ENCODE measurements at places on chromosomes 1 and 21.

DNA sequence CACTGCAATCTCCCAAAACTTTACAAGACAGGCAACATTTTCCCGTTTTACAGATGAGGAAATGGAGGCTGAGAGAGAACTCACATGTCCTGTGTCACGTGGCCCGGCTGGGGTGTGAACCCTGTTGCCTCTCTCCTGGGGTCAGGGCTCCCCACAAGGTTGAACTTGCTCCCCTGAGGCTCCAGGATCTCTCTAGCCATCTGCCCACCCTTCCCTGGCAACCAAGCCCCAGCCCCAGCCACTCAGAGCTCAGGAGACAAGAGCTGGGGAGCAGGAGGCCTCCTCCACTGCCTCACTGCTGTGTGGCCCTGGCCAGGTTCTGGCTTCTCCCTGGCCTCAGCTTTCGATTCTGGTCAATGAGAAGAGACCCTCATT, 11.8 kb downstream of the LAPTM5 start:
- no peak for DNase-seq

GRCh38 chr1:24981631-24982005, 51.5 kb upstream of the RUNX3 start:
- no peak for DNase-seq

- DNase-seq, result no peak
Measured at GRCh38 chr1:225329041-225329440, 98.8 kb downstream of the LBR start.

DNA sequence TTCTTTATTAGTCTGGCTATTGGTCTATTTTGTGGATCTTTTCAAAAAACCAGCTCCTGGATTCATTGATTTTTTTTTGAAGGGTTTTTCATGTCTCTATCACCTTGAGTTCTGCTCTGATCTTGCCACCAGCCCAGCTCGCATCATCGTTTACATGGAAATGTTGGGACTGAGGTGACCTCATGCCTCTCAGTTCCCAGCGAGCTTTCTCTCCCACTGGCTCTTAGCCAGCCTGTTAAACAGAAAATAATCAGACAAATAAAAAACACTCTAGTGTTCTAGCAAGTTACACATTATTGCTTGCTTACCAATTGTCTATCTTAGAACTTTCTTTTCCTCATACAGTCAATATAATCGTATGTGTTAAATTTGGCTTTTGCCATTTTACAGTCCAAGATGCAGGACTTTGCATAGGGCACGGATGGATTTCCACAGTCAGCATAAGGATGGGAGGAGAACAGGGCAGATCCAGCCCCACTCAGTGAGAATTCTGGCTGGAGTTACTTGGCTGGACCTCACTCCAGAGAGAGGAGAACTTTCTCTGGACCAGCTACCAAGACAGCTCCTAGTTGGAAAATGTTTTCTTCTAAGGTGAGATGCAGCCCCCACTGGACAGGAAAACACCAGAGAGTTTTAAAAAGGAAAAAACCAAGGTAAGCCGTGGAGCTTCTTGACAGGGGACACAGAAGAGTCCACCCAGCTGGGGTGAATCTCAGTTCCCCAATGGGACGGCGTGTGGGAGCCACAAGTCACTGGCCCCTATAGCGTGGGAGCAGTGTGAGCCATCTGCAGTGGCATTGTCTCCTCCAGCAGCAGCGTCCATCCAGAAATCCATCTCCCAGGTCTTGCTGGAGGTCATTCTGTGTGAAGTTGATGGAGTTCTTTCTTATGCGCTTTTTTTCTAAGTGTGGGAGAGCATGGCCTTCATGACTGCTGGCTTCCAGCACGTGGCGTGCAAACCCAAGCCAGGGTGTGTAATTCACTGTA, 17.6 kb downstream of the PGBD2 start:
- no peak for DNase-seq

DNA sequence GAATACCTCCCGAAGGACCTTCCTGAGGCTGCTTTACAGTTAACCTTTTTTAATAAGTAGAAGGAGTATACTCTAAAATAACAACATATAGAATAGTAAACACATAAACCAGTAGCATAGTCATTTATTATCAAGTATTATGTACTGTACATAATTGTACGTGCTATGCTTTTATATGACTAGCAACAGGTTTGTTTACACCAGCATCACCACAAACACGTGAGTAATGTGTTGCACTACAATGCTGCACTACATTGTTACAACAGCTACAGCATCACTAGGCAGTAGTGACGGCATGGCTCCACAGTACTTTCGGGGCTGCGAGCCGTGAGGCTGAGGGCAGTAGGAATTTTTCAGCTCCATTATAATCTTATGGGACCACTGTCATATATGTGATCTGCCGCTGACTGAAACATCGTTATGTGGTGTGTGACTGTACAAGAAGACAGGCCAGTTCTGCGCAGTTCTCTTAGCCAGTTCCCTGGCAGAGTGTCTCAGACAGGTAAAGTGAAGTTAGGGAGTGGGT, 82.8 kb upstream of the LRRC8D start:
- no peak for DNase-seq

GRCh38 chr1:112790920-112791722, 76.0 kb upstream of the PPM1J start:
- DNase-seq, result no peak

- DNase-seq, result no peak
Measured at GRCh38 chr1:91724231-91724630, 161.7 kb downstream of the TGFBR3 start.

- no peak for DNase-seq
Measured at GRCh38 chr1:63112155-63112900, 210.0 kb upstream of the FOXD3 start.

DNA sequence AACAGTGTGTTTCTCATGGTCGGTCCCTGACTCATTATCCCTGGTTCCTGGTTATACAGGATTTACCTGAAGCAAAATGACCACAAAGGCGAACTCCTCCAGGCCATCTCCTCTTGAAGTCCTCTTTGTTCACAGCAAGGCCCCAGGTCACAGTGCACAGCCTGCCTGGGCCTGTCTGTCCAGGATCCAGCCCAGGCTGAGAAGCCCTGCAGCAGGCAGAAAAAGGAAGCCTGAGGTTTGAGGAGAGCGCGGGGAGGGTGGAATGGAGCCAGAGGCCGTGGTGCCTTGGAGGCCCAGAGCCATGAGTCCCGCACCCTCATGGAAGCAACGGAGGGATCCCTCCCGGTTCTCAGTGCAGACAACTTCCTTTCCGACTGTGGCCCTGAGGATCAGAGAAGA, 136.8 kb upstream of the IRF2BP2 start:
- no peak for DNase-seq

GRCh38 chr1:26701266-26701994, 5.6 kb downstream of the ARID1A start:
- no peak for DNase-seq
